ENCODE measurements at places on chromosomes 1 and 21.

DNA sequence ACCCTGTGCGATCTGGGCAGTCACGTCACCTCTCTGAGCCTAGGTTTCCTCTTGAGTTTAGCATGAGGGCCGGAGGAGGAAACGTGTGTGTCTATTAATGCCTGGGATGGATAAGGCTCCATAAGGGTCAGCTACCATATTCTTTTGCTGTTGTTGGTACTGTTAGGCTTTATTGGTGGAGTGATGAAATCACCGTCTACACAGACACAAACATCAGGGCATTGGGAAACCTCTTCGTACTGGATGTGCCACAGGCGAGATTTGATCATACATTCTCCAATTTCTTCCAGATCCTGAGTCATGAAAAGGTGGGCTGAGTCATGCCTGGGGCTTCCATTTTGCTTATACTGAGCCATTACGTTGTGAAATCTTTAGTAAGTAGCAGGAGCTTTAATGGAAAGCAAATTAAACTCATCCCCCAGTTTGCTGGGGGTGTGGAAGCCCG, 24.9 kb upstream of the GRHL3 start:
- DNase-seq, result no peak

- no peak for DNase-seq
These were observed 36.4 kb downstream of the CHML start for GRCh38 chr1:241603731-241604245.

GRCh38 chr1:219460896-219461815, 151.7 kb downstream of the ZC3H11B start:
- no peak for DNase-seq

DNA sequence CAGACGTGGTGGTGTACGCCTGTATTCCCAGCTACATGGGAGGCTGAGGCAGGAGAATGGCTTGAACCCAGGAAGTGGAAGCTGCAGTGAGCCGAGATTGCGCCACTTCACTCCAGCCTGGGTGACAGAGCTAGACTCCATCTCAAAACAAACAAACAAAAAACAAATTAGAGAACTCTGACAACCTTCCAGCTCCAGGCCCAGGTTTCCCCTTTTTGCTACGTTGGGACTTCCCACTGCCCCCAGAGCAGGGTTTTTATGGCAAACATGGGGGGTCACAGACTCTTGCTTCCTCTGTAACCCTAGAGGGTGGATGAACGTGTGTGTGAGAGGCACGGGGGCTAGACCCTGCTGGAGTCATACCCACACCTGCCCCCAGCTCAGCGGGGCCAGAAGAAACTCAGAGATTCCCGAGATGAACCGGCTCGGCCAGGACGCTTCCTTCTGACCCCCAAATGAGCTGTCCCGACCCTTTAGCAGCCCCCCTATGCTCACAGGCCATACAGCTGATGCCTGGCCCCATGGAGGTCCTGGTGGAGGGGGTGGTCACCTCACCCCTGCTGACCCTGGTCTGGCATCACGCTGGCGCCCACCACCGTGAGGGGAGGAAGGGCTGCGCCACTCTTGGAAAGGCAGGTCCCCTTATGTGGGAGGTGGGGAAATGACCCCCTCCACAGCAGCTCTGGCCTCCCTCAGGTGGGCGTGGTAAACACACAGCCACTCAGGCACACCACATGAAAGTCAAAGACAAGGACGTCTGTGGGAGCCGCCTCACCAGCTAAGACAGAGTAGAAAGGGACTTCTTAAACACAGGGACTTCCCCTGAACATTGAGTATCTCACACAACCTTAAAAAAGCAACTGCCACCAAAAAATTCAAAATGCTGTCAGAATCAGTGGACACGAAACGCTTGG, 7.1 kb downstream of the GPR157 start:
- no peak for DNase-seq

GRCh38 chr1:212255705-212256307, 29.4 kb upstream of the PPP2R5A start:
- DNase-seq, result no peak

Measured in esophagus squamous epithelium (tissue), 5 donors.